Liver (tissue), 10 donors: ENCODE measurements at places on chromosomes 1 and 21. TPM values are rescaled to one million over a fixed set of nuclear protein-coding genes. Genes with fewer than 3 reads are reported as not detected.

GRCh38 chr1:230702934-230703678 lies 10.8 kb downstream of the AGT start:
- H3K4me1 ChIP-seq, result peaks cover 11% of the 10 kb centered on the region
- no peak overlapping the region for H3K27ac ChIP-seq
- H3K36me3 ChIP-seq, result peaks cover 51% of the 10 kb centered on the region
- no peaks in the 10 kb centered on the region for H3K27me3 ChIP-seq
- DNase-seq, result no peak
- no peak overlapping the region for H3K4me3 ChIP-seq

DNA sequence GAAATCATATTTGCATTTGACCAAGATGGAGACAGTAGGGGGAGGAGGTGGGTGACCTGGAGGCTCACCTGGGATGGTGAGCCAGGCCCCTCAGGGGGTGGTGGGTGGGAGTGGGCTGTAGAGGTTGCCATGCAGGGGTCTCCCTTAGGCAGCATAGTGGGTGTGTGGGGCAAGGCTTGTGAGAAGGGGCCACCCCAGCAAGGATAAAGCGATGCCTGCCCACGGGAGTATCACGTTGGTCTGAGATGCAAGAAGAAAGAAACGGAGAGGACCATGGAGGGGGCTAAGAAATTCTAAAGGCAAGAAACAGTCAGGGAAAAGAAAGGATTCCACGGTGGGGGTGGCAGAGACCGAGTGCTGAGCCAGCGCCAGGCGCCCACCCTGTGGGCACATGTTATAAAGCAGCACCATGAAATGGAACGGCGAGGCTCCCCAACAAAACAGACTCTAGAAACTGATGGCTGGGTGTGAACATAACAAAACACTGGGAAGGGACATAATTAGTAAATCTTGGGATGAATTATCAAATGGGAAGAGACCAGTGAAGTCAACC lies 11.7 kb upstream of the C2CD2 start:
- no peaks in the 10 kb centered on the region for H3K36me3 ChIP-seq
- no peak overlapping the region for H3K27ac ChIP-seq
- no peaks in the 10 kb centered on the region for H3K4me1 ChIP-seq
- peak; percentile 23 for DNase-seq
- no peaks in the 10 kb centered on the region for H3K27me3 ChIP-seq

DNA sequence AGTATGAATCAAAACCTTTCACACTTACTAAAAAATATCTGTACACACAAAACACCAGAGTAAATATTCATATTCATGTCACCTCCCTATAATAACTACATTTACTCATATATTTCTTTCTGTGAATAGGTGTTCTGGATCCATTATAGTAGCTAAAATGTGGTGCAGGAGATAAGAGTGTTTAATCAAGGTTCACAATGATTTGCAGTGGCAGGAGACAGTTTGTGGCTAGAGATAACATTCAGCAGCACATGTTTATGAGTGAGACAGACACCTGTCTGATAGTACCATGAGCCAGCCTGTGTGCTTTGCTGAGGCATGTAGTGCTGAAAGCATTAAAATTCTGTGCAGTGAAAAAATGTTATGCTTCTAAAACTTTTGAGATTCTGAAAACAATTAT lies 410.3 kb downstream of the SRGAP2C start:
- no peaks in the 10 kb centered on the region for H3K4me1 ChIP-seq
- no peak overlapping the region for H3K27ac ChIP-seq
- H3K36me3 ChIP-seq, result no peaks in the 10 kb centered on the region
- H3K4me3 ChIP-seq, result no peak overlapping the region
- no peaks in the 10 kb centered on the region for H3K27me3 ChIP-seq

GRCh38 chr1:230240446-230241086 lies 173.5 kb downstream of the GALNT2 start:
- H3K4me1 ChIP-seq, result no peaks in the 10 kb centered on the region
- DNase-seq, result no peak
- no peak overlapping the region for H3K4me3 ChIP-seq

DNA sequence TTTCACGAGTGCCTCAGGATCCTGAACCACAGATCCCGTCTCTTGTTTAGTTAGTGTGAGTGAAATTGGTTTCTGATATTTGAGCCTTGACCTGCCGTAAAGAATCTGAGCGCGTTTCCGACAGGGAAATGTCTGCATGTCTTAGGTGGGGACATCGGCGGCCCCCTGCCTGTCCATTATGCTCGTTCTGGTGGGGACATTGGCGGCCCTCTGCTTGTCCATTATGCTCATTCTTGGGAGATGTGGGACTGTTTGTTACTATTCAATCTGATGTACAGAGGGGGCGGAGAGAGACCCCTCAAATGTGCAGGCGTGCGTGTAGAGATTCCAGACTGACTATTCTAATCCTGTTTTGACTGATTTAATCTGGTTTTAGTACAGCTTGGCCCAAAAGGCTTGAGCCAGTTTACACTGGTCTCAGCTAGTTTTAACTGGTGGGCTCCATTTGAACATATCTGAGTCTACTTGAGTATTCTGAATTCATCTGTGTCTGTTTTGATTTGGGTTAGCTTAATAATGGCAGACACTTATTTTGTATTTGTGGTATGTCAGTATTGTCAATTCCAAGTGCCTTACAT lies 6.6 kb upstream of the TINAGL1 start:
- no peak overlapping the region for H3K4me3 ChIP-seq
- no peaks in the 10 kb centered on the region for H3K36me3 ChIP-seq
- H3K27me3 ChIP-seq, result no peaks in the 10 kb centered on the region

DNA sequence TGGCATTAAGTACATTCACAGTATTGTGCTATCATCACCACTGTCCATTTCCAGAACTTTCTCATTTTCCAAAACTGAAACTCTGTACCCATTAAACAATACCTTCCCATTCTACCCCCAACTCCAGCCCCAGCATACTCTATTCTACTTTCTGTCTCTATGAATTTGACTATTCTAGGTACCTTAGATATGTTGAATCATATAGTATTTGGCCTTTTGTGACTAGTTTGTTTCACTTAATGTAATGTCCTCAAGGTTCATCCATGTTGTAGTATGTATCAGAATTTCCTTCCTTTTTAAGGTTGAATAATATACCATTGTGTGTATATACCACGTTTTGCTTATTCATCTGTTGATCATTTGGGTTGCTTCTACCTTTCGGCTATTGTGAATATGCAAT lies 11.5 kb downstream of the MTR start:
- no peak for DNase-seq
- no peak overlapping the region for H3K4me3 ChIP-seq
- no peaks in the 10 kb centered on the region for H3K27me3 ChIP-seq
- H3K27ac ChIP-seq, result no peak overlapping the region
- H3K36me3 ChIP-seq, result peaks cover 12% of the 10 kb centered on the region

GRCh38 chr1:98906809-98907208 lies 97.9 kb downstream of the PLPPR5 start:
- H3K4me3 ChIP-seq, result no peak overlapping the region
- H3K27ac ChIP-seq, result no peak overlapping the region
- H3K4me1 ChIP-seq, result no peaks in the 10 kb centered on the region
- H3K36me3 ChIP-seq, result no peaks in the 10 kb centered on the region
- no peaks in the 10 kb centered on the region for H3K27me3 ChIP-seq

- H3K4me1 ChIP-seq, result no peaks in the 10 kb centered on the region
- H3K27me3 ChIP-seq, result no peaks in the 10 kb centered on the region
- H3K36me3 ChIP-seq, result peaks cover 12% of the 10 kb centered on the region
- no peak overlapping the region for H3K27ac ChIP-seq
- DNase-seq, result no peak
- H3K4me3 ChIP-seq, result no peak overlapping the region
These were observed 3.6 kb downstream of the FAM151A start for GRCh38 chr1:54619749-54620148.

GRCh38 chr1:164958982-164959768 lies 397.3 kb downstream of the LMX1A start:
- H3K4me3 ChIP-seq, result no peak overlapping the region
- H3K27ac ChIP-seq, result no peak overlapping the region
- H3K36me3 ChIP-seq, result no peaks in the 10 kb centered on the region
- no peaks in the 10 kb centered on the region for H3K4me1 ChIP-seq

DNA sequence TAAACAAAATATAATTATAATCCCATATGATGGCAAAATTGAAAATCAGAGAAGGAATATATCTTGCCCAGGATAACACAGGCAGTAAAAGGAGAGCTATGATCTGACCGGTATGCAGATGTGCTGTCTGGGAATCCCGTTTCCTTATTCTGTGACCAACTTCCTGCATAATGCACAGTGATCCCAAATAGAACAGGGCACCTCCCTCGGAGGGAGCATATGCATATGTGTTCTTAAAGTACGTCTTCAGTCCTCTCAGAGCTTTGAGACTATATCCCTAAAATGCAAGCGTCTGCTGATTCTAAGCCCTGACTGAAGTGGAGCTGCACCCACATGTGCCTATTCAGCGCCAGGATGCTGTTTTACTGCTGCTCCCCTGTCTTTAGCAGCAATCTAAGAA lies 366.1 kb upstream of the PTBP2 start:
- H3K27ac ChIP-seq, result no peak overlapping the region
- no peak for DNase-seq
- no peaks in the 10 kb centered on the region for H3K27me3 ChIP-seq

GRCh38 chr1:183505454-183506089 lies 33.3 kb downstream of the SMG7 start:
- H3K27me3 ChIP-seq, result no peaks in the 10 kb centered on the region
- H3K27ac ChIP-seq, result no peak overlapping the region
- no peak for DNase-seq
- H3K4me1 ChIP-seq, result peaks cover 3% of the 10 kb centered on the region

DNA sequence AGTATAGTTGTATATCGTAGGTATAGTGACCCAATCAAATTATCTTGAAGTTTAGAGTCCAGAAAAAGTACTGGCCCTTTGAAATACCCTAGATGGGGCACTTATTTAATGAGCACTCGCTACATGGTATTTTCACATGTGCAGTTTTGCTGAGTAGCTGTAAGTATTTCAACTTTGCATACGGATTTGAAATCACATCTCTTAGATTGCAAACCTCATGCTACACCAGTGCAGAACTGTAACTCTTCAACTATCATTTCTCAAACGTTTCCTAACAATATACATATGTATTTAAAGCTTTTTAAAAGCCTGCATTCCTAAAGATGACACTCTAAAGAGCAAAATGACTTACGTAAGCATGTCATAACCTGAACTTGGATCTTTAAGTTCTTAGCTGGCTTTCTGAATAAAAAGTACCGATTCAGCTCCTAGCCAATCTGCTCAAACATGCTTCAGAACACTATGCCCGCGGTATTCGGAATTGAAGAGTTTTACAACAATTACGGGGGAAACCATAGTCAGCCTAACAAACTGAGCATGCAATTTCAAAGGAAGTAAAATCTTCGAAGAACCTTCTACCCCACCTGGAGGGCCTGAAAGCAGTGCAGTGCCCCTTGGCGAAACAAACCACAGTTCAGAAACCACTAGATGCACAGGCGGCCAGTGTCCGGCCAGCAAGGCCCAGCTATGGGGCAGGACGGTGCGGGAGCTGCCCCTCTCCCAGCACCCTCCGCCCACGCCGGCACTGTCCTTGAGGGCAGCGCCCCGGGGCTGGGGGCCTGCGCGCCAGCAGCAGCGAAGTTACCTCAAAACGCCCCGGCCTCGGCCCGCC lies 863 bp downstream of the FH start:
- H3K4me1 ChIP-seq, result peaks cover 5% of the 10 kb centered on the region
- DNase-seq, result peak; percentile 47
- peak overlapping the region; percentile 95 for H3K4me3 ChIP-seq
- H3K27me3 ChIP-seq, result no peaks in the 10 kb centered on the region

GRCh38 chr1:85576266-85576641 lies 4.3 kb upstream of the CCN1 start:
- H3K4me3 ChIP-seq, result peak overlapping the region; percentile 64
- peak overlapping the region; percentile 91 for H3K27ac ChIP-seq
- no peaks in the 10 kb centered on the region for H3K36me3 ChIP-seq

DNA sequence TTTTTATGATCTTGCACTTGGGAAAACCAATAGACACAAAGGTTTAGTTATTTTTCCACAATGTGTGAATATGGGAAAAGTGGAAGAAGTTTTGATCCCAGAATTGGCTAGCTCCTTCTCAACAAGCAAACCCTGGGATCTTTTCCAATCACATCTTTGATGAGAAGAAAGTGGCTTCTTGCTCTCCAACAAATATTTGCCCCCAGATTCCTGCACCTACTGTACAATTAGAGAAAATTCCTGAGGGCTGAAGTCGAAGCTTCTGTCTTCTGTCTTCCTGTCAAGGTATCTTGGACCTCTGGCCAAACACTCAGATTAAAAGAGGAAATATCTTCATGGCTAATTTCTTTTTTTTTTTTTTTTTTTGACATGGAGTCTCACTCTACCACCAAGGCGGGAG lies 113.1 kb upstream of the SLC45A1 start:
- H3K4me3 ChIP-seq, result no peak overlapping the region
- no peak for DNase-seq
- peaks cover 8% of the 10 kb centered on the region for H3K4me1 ChIP-seq
- no peaks in the 10 kb centered on the region for H3K36me3 ChIP-seq
- H3K27me3 ChIP-seq, result no peaks in the 10 kb centered on the region

- no peak overlapping the region for H3K27ac ChIP-seq
- H3K4me1 ChIP-seq, result no peaks in the 10 kb centered on the region
- no peaks in the 10 kb centered on the region for H3K36me3 ChIP-seq
- no peak overlapping the region for H3K4me3 ChIP-seq
- H3K27me3 ChIP-seq, result no peaks in the 10 kb centered on the region
- DNase-seq, result no peak
These were observed 13.1 kb downstream of the GPSM2 start for GRCh38 chr1:108889706-108890384.

- no peaks in the 10 kb centered on the region for H3K27me3 ChIP-seq
- H3K4me1 ChIP-seq, result no peaks in the 10 kb centered on the region
- no peak for DNase-seq
- no peak overlapping the region for H3K27ac ChIP-seq
These were observed 137.3 kb downstream of the PGBD5 start for GRCh38 chr1:230288641-230289349.

DNA sequence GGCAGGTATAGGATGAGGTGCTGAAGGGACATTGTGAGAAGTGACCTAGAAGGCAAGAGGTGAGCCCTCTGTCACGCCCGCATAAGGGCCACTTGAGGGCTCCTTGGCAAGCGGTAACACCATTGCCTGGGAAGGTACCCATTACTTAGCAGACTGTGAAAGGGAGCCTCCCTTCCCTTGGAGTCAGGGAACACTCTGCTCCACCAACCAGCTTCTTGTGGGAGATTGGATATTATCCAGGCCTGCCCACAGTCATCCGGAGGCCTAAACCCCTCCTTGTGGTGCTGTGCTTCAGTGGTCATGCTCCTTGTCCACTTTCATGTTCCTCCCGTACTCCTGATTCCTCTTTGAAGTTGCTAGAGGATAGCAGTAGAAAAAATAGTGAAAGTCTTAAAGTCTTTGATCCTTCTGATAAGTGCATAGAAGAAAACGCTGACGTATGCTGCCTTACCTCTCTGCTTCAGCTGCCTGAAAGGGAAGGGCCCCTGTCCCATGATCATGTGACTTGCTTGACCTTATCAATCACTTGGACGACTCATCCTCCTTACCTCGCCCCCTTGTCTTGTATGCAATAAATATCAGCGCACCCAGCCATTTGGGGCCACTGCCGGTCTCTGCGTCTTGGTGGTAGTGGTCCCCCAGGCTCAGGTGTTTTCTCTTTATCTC lies 16.0 kb downstream of the RBBP4 start:
- H3K4me3 ChIP-seq, result no peak overlapping the region
- no peak overlapping the region for H3K27ac ChIP-seq
- H3K36me3 ChIP-seq, result peaks cover 53% of the 10 kb centered on the region
- H3K27me3 ChIP-seq, result no peaks in the 10 kb centered on the region
- DNase-seq, result no peak

The PCP4L1 gene
- polyA plus RNA-seq, result 1.1 TPM

The IRF6 gene
- polyA plus RNA-seq, result 17.5 TPM

The NBPF6 gene
- polyA plus RNA-seq, result not detected

The CCT3 gene
- polyA plus RNA-seq, result 74.5 TPM

The FAM72C gene
- 0.32 TPM for polyA plus RNA-seq

The TMCO1 gene
- 87.4 TPM for polyA plus RNA-seq

The LBR gene
- 14.3 TPM for polyA plus RNA-seq

The RGS4 gene
- 0.67 TPM for polyA plus RNA-seq

The CXADR gene
- 8.5 TPM for polyA plus RNA-seq

The KIF17 gene
- polyA plus RNA-seq, result 1.0 TPM
